ENCODE measurements at places on chromosomes 2 and 18.

- DNase-seq, result no peak
Observed at GRCh38 chr2:48016225-48017019, 110.1 kb upstream of the FBXO11 start.

GRCh38 chr18:74623047-74623816, 25.6 kb downstream of the ZNF407 start:
- DNase-seq, result no peak

DNA sequence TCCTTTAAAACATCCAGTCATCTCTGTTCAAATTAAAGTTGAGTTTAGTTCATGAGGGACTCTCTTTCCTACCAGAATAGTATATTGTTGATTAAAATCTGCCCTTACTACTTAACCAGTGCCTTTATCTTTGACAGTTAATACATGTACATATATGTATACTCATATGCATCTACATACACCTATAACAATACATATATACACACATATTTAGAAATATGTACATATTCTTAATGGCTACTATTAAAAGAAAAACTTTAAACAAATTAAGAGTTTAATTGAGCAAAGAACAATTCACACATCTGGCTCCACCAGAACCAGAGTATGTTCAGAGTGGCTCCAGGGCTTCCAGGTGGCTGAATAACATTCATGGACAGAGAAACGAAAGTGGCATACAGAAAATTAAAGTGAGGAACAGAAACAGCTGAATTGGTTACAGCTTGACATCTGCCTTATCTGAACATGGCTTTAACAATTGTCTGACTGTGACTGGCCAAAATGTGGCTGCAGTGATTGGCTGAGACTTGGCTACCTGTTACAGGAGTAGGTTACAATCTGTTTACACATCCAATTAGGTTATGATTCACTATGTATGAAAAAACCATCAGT, 38.8 kb downstream of the ZNF519 start:
- DNase-seq, result no peak

DNA sequence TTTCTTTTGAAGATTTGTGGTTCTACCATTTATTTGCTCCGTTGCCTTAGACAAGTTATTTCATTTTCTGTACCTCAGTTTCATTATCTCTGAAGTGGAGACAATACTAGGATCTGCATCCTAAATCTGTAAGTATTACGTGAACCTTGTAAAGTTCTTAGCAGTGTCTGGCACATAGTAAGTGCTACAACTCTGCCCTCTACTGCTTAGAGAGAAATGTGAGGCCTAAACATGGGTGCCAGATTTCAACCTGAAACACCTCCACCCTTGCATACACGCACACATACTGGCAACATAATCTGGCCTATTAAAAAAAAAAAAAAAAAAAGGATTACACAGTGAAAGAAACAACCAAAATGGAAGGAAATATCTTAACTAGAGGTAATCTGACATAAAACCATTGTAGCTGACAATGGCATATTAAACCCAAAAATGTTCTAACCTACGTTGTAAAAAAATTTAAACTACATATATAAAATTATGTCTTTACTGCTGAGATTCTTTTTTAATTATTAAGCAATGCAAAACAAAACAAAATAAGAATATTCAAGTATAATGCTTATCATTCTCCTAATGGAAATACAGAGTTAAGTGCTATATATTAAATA, 132.6 kb downstream of the MAP2 start:
- no peak for DNase-seq

DNA sequence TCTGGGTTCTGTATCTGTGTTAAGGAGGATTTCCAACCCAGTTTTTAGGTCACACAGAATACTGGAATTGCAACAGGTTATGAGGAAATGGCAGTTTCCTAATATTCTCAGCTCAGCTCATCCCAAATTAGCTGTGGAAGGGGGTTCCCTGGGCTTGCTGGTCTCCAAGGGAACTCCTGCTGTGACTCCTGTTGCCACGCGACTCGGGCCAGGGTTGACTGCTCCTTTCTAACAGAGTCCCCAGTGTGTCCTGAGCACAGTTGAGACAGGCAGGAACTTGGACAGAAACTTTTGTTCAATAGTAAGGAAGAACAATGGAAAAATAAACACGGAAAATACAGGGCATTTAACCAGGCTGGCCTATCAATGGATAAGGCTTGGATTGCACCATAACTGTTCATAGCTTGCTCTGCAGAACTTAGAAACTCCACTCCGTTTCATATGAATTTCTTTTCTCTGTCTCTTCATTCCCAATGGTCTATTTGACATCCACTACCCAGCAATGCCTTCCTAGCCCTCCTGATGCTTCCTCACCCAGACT, 3.8 kb upstream of the ROCK2 start:
- DNase-seq, result no peak

DNA sequence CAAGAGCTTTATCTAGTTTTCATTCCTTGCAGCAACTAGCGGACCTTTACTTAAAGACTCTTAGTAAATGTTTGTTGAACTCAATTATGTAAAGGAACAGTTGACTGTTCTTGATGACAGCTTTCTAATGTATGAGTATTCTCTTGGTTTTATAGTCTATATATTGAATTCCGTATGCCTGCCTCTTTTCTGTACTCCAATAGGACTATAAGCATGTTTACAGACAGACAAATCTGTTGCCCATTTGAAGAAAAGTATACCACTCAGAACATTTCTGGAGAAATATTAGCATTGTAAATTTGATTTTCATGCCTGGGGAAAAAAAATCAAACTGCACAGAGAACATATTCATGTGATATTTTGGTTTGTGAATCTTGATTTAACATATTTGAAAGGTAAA, 109.5 kb downstream of the LRRTM1 start:
- no peak for DNase-seq

DNA sequence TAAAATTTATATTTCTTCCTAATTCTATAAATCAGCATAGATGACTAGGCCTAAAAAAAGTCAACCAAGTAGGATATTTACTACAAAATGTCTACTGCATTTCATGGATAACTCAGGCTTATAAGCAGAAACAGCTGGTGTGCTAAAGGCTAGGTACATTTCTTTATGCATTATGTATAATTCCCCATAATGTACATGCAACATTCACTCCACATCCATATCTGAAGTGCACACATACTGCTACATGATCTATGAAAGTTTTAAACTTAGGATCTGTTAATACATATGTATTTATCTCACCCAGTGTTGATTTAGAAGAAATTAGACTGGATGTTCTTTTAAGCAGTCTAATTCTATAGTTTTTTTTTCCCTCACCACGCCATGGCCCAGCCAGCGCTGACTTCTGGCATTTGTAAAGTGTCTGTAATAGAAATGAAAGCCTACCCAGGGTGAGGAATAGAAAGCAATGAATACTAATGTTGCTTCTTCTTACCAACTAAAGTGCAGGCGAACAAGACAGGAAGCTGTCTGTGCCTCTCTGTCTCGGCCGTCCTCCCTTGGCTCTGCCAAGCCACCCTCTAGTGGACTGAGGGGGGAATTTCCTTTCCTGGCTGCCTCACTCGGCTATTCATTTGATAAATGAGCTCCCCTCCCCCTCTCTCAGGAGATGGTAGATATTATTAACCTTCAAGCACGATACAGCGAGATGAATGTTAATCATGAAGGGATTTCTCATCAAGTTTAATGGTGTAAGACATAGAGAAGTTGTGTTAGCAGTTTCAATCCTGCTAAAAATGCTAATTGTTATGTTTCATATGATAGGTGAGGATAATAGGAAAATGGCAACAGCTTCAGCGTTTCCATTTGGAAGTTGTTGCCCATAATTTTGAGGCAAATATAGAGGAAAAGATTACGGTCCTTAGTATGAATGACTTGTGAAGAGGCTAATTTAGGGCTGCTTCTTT, 384.5 kb downstream of the MTX2 start:
- DNase-seq, result no peak

DNA sequence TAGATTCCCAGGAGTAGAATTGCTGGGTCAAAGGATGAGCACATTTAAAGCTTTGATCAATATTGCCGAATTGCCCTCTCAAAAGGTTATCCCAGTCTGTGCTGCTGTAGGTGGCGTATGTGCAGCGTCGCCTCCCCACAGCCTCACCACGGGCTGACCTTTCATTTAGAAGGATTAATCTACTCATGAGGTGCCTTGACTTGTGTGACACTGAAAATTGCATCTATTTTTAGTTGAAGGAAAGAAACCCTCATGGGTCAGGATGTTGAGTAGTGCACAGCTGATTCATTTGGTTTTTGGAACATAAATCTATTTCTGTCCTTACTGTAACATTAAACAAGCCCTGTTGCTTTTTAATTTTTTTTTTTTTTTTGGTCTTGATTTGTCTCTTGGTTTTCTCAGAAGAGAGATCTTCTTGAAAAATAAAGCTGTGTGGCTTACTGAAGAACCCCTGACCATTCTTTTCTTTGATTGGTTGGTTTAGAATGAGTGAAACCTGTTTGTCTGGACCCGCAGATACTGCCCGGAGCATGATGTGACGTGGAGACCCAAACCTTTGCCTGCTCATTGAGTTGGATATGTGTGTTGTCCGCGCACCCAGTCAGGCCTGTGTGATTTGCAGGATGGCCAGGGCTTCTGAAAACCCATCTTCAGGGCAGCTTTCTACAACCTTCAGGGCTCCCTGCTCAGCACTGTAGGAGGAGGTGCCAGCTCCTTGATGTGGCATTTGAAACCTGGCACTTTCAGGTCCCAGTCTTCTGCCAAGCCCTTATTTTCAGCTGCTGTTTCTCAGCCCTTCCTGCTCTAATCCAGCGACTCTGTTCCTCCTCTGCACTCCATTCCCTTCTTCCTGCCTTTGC, 61.0 kb downstream of the LPIN1 start:
- DNase-seq, result no peak

GRCh38 chr2:111632661-111633060, 251.3 kb downstream of the ANAPC1 start:
- no peak for DNase-seq

DNA sequence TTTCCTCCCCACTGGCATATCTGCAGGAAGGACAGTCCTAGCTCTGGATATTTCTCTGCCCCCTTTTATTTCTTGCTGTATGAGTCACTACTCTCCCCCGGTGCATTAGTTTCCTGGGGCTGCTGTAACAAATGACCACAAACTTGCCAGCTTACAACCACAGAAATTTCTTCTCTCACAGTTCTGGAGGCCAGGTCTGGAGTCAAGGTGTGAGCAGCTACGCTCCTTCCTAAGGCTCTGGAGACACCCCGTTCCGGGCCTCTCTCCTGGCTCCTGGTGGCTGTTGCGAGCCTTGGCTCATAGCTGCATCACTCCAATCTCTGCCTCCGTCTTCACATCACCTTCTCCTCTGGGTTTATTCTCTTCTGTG, 34.1 kb downstream of the PTPRM start:
- no peak for DNase-seq

GRCh38 chr2:74835831-74836674, 2.1 kb downstream of the HK2 start:
- no peak for DNase-seq

GRCh38 chr18:58188996-58189395, 145.0 kb downstream of the NEDD4L start:
- DNase-seq, result no peak

DNA sequence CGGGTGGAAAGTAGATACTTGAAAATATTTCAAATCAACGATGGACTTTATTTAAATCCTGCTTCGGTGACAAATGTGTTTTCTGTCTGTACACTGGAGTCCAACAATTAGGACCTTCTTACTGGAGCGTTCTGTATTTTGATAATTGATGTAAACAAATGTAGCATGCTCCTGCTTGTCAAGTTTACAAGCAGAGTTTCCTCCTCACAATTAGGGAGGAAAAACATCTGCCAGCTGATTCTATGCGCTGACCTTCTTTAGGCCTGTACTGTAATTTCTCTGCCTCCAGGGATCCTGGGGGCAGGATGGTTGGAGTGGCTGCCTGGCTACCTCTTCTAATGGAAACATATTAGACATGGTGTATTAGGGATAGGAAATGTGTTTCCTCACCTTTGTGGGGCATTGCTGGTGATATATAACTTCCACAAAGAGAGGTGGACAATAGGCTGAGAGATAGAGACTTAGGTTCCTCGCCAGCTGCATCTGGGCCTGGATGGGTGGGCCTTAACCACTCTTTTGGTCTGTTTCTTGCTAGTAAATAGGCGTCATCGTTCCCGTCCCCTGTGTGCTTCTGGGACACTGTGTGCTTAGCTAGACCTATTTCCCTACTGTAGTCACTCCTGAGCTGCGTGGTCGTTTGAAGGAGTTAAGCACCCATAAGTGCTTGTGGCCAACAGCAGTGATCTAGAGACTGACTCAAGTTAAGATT, 19.3 kb downstream of the GATA6 start:
- DNase-seq, result no peak

- DNase-seq, result no peak
Observed at GRCh38 chr2:187390891-187391290, 57.2 kb downstream of the CALCRL start.

DNA sequence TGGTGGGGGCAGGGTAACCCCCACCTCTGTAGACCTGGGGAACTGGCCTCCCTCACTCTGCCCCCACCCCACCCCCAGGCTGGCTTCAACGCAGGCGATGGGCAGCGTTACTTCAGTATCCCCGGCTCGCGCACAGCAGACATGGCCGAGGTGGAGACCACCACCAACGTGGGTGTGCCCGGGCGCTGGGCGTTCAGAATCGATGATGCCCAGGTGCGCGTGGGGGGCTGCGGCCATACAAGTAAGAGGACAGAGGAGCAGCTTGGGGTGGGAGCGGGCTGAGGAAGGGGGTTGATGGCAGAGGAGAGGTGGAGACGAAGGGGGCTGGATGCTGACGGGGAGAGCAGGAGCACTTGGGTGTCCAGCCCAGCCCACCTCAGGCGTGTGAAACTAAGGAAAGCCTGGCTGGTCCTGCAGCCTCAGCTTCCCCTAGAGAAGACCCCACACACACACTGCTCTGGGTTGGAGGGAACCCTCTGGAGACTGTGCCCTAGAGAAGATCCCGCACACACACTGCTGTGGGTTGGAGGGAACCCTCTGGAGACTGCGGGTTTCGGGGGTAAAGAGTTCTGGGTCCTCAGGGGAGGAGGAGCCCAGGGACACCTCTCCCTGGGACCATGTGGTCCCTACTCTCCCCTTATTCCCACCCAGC, 36.2 kb downstream of the SNED1 start:
- DNase-seq, result no peak

- DNase-seq, result no peak
Observed at GRCh38 chr2:186968277-186968676, 119.3 kb upstream of the ZSWIM2 start.

- DNase-seq, result no peak
Observed at GRCh38 chr2:181317511-181317910, 139.7 kb upstream of the ITGA4 start.

DNA sequence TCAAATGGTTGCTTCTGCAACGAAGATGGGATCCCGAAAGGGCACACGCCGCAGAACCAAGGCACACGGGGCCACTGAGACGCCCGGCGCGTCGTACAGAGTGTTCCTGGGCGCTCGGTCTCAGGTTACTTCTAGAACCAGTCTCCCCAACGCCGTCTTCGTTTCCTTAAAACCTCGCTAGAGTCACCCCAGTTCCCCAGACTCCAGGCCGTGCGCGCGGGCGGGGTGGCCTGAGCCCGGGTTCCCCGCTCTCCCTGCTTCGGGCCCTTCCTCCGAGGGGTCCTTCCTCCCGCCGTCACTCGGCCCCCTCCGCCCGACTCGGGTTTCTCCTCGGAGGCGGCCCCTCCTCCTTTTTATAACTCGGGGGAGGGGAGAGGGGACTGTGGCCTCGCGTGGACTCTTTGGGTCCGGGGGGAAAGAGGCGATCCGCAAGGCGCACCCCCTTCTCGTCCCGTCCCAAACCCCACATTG, 774 bp upstream of the FZD7 start:
- no peak for DNase-seq

GRCh38 chr2:219165058-219165911, 4.5 kb downstream of the SLC23A3 start:
- no peak for DNase-seq
